ENCODE measurements at places on chromosomes 7 and 10.

- no peak for DNase-seq
Measured at GRCh38 chr10:42985436-42986316, 91.2 kb upstream of the RET start.

GRCh38 chr10:127735723-127736221 is 1.2 kb upstream of the FOXI2 start:
- DNase-seq = no peak

- DNase-seq = no peak
Measured at GRCh38 chr7:12805957-12806356, 118.5 kb downstream of the ARL4A start.

GRCh38 chr7:156151078-156151477 is 338.8 kb upstream of the SHH start:
- DNase-seq = no peak

DNA sequence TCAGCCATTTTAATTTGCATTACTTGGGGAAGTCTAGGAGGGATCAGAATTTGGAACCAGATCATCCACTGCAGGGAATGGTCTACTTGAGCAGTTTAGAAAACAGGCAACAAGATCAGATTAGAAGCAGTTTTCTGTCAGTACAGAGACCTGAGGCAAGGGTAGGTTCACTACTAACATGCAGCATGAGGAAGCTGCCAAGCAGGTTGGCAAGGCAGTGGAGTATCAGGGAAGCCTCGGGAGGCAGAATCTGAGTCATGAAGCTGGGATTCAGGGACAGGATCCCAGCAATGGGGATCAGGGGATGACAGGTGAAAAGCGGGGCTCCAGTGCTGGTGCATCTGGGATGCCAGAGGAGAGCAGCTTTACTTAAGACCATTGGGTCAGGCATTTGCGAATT is 28.1 kb downstream of the ENO4 start:
- no peak for DNase-seq

DNA sequence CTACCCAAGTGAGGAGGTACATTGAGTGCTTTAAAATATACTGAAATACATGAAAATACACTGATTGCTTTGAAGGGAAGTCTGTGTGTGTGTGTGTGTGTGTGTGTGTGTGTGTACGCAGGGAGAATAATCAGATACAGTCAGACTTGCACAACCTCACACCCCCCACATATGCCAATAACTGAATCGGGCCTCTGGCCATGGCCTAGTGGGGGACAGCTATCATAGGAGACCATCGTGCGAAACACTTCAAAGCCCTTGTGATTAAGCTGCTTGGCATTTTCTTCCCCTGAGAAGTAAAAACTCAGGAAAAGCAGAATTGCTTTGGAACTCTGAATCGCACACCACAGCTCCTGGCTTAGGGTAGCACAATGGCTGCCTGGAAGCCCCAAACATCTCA is 135.1 kb downstream of the C10orf105 start:
- DNase-seq = no peak

GRCh38 chr7:44291733-44292419 is 33.5 kb downstream of the CAMK2B start:
- DNase-seq = no peak

DNA sequence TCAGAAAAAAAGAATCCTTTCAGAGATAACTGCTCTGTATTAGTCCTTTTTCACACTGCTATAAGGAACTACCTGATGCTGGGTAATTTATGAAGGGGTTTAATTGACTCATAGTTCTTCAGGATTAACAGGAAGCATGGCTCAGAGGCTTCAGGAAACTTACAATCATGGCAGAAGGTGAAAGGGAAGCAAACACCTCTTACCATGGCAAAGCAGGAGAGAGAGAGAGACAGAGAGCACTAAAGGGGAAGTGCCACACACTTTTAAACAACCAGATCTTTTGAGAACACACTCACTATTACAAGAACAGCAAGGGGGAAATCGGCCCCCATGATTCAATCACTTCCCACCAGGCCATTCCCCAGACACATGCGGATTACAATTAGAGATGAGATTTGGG is 114.2 kb downstream of the TES start:
- DNase-seq = peak; percentile 31

DNA sequence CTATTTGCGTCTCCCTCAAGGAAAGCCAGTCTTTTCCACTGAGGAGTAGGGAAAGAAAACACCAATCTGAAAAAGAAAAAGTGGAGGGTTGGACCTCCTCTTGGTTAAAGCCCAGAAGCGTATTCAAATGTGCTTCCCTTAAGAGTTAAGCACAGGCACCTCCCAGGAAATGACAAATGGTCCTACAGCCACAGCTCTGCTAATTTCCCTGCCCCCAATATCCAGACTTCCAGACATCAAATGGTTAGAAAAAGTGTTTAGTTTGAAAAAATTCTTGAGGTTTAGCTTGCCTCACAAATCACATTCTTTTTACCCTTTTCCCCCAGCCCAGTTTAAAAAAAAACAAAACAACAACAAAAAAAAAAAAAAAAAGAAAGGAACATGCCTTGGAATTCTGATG is 19.0 kb upstream of the COL1A2 start:
- peak; percentile 99 for DNase-seq

DNA sequence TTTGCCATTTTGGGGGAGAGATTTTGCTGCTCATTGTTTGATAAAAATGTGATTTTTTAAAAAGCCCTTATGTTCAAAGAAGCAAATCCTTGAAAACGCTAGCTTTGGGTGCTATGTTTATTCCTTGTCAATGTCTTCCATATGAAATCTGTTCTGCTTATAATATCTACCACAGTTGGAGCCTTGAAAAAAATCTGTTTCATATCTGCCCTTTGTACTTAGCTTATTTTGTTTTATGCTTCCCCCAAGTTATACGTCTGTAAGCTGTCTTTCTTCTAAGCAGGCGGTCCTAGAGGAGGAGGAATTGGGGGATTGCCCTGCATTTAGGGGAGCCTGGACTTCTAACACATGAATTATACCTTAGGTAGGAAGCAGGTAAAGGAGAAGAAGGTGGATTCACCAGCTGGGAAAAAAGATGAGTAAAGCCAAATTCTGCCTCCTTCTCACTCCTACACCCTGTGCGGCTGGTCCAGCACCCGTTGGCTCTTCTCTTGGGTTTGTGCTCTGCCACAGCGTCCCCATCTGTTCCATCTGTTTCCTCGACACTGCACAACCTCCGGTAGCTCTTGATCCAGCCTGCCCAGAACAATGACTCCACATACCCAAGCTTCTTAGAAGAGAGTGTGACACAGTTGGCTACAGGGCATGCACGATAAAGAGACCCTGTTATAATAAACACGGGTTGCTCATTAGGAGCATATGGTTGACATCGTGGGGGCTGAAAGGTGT is 31.9 kb upstream of the NEUROD6 start:
- DNase-seq = no peak
